Astrocyte of the hippocampus (primary cell): ENCODE measurements at places on chromosomes 11 and 22.

DNA sequence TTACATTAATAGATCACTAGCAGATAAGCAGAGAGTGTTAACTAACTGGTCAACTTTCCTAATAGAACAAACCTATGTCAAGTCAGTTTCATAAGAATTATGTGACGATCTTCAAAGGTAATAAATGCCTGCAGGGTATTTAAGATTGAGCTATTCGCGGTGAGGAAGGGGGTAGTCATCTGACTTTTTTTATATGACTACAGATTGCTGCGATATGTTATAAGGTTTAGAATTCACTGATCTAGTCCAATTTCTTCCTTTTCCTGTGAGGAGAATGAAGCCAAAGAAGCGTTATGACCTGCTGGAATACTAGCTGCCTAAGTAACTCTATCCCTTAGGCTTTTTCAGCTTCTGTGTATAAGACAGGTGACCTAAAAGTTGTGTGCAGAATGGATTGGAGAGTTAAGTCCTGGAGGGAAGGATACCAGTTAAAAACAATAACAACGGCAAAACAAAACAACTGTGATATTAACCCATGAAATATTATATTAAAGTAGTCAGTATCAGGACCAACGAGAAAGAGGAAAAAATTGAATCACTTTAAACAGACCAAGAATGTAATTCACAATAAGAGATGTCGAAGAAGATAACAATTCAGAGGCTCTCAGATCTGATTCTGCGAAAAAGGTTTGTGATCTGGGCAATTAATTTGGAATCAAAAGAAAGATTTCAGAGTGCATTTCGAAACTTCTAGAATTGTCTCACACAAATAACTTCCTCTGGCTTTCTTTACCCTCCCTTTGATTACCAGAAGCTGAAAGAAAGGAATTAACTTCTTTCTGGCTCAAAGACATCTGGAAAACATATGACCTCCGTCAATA lies 630 bp downstream of the CASP4 start:
- DNase-seq, result no peak

GRCh38 chr22:17137170-17137569 lies 16.0 kb upstream of the TMEM121B start:
- no peak for DNase-seq

- DNase-seq, result no peak
These were observed 199.5 kb downstream of the MYO18B start for GRCh38 chr22:25941365-25941960.

DNA sequence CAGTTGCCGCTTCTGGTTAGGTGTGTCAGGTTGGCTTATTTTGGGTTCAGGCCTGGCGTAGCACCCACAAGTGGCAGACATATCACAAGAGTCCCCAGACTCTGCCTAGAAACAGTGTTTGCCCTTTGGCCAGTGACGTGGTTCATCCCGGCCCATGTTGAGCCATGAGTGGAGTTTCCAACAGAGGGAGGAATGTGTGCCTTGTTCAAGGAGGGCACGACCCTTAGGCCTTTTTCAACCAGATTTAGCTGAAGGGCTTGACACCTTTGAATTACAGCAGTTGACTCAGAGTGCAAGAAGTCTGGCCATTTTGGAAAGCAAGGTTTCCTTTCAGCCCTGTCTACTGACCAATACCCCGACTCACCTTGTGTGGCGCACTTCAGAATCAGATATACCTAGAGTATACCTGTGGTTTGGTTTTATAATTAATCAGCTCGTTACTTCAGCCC lies 15.1 kb upstream of the AIFM3 start:
- no peak for DNase-seq

- no peak for DNase-seq
These were observed 3.1 kb upstream of the PPP2R5B start for GRCh38 chr11:64921384-64921783.

DNA sequence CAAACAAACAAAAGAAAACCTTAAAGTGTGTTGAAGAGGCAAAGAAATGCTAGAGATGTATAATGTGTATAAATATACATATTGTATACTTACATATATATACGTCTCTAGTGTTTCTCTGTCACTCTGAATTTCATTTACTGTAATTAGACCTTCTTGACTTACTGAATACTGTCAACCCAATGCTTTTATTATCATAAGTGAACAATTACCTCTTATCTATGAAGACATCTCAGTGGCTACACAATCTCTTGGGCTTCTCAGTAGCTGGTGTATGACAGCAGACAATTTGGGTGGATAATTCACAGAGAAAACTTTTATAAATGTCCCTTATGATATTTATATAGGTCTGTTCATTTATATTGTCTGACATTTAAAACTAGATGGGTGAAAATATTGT lies 664.1 kb upstream of the ANO3 start:
- DNase-seq, result no peak

GRCh38 chr11:121688055-121688491 lies 235.3 kb upstream of the SORL1-AS1 start:
- DNase-seq, result peak; percentile 71
